Activated CD8-positive, alpha-beta memory T cell treated with anti-CD3 and anti-CD28 coated beads for 48 hours (primary cell): ENCODE measurements at places on chromosomes 5 and 9.

DNA sequence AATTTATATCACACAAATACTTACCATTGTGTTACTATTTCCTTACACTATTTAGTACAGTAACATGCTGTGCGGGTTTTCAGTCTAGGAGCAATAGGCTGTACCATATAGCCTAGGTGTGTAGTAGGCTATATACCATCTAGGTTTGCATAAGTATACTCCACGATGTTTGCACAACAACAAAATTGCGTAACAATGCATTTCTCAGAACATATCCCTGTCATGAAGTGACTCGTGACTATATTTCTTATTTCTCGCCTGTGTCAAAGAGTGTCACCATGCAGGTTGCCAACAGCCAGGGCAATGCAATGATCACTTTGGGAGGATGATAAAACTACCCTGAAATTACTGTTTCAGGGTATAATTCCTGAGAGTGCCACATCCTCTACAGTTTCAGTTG is 65.6 kb upstream of the CD180 start:
- no peak for DNase-seq

- DNase-seq = no peak
These were observed 8.4 kb upstream of the SLC45A2 start for GRCh38 chr5:33992864-33993263.

DNA sequence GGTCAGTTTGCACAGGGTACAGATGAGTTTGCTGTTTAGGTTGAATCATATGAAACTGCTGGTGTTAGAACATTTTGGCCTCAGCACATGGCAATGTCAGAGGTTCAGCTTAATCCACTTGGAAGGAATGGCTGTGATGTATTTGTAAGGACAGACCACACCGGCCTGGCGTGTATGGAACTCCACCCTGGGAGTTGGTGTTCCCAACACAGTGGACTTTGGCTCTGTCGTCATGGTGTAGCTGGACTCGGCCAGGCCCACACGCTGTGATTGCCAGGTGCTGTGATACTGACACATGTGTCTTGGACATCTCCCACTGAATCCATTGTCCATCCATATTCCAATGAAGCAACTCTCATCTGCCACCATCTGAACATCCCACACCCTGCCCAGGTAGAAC is 90.3 kb downstream of the ZNF618 start:
- no peak for DNase-seq

DNA sequence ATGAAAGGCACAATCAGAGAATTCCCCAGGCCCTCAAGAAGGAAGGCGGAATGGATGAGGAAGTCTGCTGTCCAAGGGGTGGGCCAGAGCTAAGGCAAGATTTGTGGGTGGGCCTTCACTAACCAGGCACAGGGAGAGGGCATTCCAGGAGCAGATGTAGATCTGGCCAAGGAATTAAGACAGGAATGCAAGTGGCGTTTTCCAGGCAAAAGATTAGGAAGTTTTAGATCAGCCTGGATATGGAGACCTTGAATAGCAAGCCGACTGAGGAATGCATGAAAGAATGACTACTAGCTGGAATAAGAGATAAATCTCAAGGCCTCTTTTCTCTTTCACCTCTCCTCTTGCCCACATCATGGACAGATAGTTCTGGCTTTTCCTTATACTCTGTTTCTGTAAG is 68.5 kb downstream of the GHR start:
- no peak for DNase-seq

DNA sequence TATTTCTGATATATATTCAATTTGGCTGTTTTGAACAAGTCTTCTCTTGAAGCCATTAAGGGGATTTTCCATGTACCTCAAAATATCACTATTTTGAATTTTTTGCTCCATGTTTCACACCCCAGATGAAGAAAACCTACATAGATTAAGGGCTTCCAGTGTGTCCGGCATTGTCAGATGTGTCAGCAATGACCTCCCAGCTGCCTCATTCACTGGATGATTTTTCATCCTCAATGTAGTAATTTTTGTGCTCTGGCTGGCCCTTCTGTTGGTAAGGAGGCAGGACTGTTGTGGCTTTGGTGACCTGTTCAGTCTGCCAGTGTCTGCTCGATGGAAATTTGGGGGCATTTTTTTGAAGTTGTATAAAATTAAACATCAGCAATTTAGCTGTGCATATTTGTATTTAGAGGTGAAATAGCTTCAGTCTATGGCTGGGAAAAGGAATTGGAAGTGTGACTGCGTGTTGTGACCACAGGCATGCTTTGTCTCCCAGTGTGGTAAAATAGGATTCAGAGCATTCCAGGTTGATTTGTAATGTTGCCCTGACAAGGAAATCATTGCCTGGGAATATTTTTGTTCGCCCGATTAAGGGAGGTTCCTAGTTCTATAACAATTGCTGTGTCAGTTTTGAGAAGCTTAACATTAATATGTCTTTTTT is 312.4 kb downstream of the ARHGEF28 start:
- no peak for DNase-seq

GRCh38 chr9:137148661-137149060 is 9.7 kb downstream of the GRIN1 start:
- no peak for DNase-seq

GRCh38 chr5:43279548-43280274 is 33.5 kb downstream of the HMGCS1 start:
- no peak for DNase-seq

DNA sequence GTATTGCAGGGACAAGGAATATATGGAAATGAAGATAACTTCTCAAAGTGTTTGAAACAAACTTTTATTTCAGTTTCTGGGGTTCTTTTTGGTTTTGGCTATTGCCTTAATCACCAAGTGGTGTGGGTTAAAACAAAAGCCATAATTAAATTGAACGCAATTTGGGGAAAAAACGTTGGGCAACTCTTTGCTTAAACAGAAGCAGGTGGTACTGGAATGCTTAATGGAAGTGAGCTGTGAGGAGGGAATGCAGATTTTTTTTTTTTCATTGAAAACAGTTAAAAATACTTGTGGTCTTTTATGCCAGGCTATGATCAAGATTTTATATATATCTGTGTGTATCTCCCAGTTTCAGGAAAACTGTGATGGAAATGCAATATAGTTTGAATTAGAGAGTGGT is 195.7 kb upstream of the TUT7 start:
- DNase-seq = no peak

GRCh38 chr5:125348221-125348692 is 601.8 kb upstream of the ZNF608 start:
- DNase-seq = no peak

- no peak for DNase-seq
These were observed 2.0 kb upstream of the GPSM1 start for GRCh38 chr9:136325358-136325757.

DNA sequence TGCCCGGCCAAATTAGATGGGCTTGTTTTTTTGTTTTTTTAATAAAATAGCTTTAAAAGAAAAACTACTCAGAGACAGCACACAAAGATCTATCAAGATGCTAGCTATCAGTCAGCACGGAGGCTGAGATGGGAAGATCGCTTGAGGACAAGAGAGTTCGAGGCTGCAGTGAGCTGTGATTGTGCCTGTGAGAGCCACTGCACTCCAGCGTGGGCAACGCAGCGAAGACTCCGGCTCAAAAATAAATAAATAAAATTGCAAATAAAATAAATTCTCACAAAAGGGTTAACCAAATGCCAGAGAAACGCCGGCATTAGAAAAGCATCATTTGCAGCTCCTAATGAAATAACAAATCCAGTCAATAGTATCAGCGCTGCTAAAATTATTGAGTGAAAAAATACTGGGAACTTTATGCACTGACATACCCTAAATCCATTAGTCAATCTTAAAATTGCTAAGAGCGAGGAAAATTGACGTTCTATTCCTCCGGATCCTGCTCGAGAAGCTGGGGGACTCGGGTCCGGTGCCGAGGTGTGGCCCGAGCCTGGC is 681 bp downstream of the CPLANE1 start:
- DNase-seq = no peak

DNA sequence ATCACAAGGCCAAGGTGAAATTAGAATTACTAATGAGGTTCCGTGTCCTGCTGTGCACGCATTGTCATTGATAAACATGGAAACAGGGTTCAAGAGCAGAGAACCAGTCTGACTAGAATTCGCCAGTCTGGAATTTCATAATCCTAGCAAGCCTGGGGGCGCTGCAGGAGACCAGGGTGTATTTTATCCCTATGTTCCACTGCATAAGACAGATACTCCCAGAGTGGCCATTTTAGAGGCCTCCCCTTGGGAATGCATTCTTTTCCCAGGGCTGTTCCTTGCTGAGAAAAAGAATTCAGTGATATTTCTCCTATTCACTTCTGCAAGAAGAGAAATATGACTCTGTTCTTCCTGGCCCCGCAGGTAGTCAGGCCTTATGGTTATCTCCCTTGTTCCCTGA is 1387.7 kb downstream of the MAT2B start:
- no peak for DNase-seq

DNA sequence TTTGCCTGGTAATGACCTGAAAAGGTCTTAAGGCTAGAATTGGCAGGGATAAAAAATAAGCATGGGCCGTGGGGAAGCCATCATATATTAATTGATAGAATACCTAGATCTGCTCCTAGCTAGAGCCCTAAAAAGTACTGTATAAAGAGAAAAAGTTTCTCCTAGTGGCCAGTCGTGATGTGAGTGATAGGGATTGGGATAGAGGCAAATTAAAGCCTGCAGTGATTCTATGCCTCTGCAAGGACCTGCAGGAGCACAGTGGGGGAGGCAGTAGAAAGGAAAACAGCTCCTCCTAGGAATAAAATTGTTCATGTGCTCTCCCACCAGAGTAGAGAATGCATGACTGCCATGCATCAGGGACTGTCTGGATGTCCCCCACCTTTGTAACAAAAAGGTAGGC is 56.2 kb upstream of the FTMT start:
- DNase-seq = no peak

GRCh38 chr9:95073042-95073607 is 244.4 kb downstream of the FANCC start:
- no peak for DNase-seq

DNA sequence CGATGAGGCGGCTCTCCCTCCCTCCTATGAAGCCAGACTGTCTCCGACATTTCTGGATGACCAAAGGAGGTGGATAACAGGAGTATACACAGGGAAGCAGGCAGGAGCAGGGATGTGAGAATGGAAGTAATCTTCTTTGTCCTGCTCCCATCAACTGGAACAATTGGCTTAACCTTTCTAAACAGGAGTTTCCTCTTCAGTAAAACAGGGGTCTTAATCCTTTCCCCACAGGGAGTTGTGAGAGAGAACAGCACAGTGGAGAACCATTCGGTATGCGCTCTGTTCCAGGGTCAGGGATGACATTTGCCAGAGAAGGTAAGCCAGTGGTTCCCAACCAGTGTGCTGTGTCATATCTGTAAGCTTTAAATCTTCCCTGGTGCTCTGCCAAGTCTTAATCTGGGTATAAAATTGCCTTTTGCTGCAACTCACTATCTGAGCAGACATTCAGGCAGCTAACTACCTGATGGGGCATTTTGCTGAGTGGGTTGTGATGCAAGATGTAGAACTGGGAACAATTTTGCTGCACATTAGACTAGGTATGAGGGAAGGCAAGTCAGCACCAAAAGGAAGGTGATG is 294.8 kb upstream of the KIF2A start:
- DNase-seq = no peak

GRCh38 chr5:145847499-145848497 is 12.7 kb upstream of the PRELID2 start:
- no peak for DNase-seq

DNA sequence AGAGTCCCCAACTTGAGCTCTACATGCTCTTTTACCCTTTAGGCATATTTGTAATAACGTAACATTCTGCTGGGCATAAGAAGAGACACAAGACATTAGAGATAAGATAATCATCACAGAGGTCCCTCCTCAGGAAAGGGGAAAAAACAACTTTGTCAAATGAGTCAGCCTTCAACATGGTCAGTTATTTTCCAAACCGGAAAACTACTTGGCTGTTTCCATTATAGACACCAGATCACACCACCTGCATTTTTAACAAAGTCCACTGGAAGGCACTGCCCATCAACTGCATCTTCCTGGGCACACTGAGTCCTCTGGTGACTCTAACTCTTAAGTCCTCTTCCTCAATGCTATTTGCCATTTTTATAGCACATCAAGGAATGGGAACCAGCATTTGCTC is 221.8 kb downstream of the FAM114A2 start:
- no peak for DNase-seq

GRCh38 chr5:39235648-39236047 is 16.3 kb upstream of the FYB1 start:
- no peak for DNase-seq

GRCh38 chr5:160133071-160133917 is 14.0 kb upstream of the PWWP2A start:
- DNase-seq = no peak

DNA sequence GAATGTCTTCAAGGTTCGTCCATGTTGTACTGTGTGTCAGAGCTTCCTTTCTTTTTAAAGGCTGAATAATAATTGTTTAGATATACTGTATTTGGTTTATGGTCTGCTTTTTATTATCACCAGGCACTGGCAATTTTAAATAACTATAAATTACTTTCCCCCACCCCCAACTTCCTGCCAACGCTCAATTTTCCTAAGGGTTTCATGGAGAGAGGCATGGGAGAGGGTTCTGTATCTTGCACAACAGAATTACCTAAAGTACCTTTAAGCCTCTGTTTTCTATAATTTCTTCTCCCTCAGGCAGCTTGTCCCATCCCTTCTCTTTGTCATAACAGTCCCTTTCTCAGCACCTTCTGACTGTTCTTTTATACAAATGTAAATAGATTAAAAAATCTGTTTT is 10.4 kb downstream of the PSAT1 start:
- DNase-seq = no peak

DNA sequence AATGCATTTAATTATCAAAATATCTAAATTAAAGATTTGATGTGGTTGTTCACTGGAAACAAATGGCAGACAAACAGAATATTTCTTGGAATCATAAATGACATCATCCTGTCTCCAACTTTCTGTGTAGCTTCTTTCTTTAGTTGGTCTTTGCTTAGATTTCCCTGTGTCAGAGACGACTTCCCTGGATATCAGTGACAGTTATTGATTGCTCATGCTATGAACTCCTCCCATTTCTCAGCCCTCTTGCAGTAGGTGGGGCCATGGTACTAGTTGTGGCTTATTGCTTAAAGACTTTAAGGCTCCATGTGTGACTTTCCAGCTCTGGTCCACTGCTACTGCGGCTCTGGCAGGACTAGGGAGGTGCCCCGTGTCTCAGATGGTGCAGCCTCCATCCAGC is 592.6 kb downstream of the MTRR start:
- DNase-seq = no peak

DNA sequence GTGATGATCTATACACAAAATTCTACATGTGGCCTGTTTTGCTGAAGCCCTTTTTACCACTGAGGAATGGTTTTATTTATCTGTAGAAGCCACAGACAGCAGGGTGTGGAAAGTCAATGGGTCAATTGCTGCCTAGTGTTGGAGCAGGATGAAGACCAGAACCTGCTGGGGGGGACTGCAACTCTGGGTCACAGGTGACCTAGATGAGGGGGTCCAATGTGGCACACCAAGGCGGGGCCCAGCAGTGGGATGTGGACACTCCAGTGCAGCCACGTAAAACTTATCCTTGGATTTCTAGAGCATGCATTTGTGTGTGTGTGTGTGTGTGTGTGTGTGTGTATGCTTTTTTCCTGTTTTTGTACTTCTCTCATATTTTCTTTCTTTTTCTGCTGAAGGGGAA is 147.5 kb upstream of the PHYKPL start:
- no peak for DNase-seq
